Stimulated activated CD8-positive, alpha-beta memory T cell treated with anti-CD3 and anti-CD28 coated beads, Interleukin-4, amount 100 ng/mL, for 1 hour (primary cell): ENCODE measurements at places on chromosomes 3 and 15.

GRCh38 chr3:46132565-46132964 lies 75.5 kb downstream of the CCR1 start:
- DNase-seq, result no peak

- no peak for DNase-seq
These were observed 962.2 kb downstream of the TUSC7 start for GRCh38 chr3:117671722-117672318.

DNA sequence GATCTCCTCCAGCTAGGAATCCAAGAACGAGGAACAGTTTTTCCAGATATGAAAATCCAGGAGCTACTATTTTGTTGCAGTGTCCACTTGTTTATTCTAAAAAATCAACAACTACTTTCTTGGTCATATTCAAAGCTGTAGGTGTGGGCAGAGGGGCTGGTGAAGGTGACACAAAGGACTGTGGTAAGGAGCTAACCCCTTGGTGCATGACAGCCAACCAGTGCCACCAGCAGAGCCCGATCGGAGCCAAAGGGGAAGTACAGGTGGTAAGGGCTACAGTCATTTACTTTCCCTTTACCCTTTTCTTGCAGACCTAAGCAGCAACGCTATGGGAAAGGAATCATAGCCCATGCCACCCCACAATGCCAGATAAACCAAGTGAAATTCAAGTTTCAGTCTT lies 30.7 kb downstream of the PLA1A start:
- no peak for DNase-seq

DNA sequence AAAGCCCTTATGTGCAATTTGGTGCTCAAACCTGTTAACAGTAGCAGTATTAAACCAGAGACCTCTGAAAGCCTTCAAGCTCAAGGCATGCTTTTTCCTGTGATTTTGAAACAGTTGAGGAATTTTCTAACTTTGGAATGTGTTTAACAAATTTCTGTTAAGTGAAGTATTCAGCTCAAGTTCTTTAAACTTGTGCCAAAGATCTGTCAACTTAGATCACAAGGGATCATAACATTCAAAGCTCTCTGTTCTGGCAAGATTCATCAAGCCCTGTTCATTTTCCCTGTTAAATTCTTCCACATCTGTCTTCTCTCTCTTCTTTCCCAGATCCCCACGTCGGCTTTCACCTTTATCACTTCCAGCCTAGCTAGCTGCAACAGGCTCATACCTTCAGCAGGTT lies 28.8 kb upstream of the RYK start:
- DNase-seq, result no peak

DNA sequence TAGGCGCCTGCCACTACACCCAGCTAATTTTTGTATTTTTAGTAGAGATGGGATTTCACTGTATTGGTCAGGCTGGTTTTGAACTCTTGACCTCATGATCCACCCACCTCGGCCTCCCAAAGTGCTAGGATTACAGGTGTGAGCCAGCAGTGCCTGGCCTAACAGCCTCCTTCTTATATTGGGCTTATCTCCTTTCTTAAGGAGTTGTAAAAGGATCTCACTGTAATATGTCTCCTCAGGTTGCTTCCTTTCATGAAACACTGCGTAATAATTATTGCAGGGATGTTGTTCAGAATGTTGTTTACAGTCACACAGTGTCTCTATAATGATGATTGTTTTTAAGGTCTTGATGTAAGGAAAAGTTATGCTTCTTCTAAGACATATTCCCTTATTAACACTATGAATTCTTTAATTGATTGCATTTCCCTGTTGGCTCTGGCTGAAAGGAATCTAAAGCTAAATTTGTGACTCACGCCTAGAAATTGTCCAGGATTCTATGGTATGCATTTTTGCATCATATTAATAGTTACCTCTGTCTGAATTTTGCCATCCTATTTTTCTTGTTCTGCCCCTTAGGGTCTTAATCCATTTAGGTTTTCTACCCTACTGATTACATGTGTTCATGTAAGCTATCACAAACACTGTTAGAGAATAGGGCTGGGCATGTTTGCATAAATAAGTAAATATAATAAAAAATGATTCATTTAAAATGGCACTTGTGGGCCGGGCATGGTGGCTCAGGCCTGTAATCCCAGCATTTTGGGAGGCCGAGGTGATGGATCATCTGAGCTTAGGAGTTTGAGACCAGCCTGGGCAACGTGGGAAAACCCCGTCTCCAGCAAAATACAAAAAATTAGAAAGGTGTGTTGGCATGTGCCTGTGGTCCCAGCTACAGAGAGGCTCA lies 24.5 kb upstream of the RNF111 start:
- no peak for DNase-seq

GRCh38 chr3:98545940-98546339 lies 14.2 kb downstream of the GPR15 start:
- DNase-seq, result no peak

GRCh38 chr3:182699550-182700170 lies 93.6 kb upstream of the ATP11B start:
- DNase-seq, result no peak
